ENCODE measurements at places on chromosomes 3 and 15.

- DNase-seq, result no peak
These were observed 18.2 kb downstream of the FOXP1 start for GRCh38 chr3:71565316-71565715.

DNA sequence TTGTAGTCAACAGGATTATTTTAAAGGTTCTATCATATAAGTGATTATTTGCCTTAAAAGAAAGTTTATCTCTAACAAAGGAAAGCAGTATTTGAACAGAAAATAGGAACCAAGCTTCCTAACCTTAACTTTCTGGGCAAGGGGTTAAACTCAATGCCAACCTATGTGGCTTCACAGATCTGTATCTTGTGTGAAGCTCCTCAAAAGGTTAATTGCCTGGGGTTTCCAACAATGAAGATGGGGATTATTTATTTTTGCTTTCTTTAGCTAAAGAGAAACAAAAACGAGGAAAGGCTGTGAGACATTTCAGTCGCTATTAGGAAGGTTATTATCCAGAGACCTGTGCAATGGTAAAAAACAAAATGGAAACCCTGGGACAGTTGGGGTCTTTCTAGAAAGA lies 1.1 kb upstream of the WDR82 start:
- no peak for DNase-seq

DNA sequence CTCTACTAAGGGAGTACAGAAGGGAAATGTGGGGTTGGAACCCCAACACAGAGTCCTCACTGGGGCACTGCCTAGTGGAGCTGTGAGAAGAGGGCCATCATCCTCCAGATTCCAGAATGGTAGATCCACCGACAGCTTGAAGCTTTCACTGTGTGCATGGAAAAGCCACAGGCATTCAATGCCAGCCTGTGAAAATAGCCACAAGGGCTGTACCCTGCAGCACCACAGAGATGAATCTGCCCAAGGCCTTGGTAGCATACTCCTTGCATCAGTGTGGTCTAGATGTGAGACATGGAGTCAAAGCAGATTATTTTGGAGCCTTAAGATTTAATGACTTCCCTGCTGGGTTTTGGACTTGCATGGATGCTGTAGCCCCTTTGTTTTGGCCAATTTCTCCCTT lies 39.3 kb upstream of the KCNMB2 start:
- DNase-seq, result no peak

DNA sequence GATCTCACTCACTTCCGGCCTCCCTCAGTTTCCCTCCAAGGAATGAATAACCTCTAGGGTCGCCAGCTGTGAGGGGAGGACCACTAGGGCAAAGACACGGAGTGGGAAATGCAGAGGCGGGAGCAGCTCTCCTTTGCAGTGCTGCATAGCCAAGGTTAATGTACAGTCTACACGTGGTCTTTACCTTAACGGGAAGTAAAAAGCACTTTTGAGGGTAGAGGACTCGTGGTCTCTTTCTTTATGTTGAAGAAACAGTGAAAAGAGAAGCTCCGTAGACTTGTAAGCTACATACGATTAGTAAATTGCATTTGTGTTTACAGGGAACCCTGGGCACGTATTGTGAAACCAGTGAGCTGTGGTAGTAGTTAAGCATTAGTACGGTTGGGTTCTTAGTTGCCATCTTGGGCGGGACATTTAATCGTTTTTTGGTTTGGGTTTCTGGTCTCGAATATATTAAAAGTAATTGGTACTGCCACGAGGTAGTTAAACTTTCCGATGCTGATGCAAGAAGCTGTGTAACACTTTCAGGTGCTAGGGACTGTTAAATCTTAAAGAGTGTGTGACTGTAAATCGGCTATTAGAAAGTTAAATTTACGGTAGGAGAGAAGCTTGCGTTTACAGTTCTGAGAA lies 828 bp downstream of the U2SURP start:
- DNase-seq, result peak; percentile 25

GRCh38 chr3:50322386-50323091 lies at the start of gene HYAL2:
HYAL2 (minus strand) TSS chr3:50322745; CDS start chr3:50320489, 2,256 bp downstream.
- DNase-seq, result no peak

- no peak for DNase-seq
These were observed 978.6 kb downstream of the PLOD2 start for GRCh38 chr3:145182196-145182911.

DNA sequence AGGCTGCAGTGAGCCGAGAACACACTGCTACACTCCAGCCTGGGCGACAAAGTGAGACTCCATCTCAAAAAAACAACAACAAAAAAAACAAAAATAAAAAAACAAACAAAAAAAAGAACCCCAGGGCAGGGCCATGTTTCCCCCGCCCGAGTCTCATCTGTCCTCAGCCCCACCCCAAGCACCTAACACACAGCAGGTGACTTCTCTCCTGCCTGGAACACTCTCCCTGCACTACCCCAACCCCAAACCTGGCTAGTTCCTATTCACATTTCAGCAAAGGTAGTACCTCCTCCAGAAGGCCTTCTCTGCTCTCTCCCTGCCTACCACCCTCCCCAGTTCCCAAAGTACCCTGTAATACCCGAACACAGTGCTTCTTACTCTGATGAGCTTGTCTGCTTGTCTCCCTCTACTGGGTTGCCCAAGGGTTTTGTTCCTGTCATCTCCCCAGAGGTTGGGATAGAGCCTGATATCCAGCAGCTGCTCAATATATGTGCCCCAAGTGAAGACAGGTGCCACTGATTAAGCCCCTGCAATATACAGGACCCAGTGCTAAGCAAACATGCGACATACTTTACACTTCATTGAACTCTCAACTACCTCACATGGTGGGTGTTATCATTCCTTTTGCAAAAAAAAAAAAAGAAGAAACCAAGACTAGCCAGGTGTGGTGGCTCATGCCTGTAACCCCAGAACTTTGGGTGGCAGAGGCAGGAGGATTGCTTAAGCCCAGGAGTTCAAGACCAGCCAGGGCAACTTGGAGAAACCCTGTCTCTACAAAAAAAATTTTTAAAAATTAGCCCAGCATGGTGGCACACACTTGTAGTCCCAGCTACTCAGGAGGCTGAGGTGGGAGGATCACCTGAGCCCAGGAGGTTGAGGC lies 103.6 kb downstream of the DAPK2 start:
- peak; percentile 51 for DNase-seq

DNA sequence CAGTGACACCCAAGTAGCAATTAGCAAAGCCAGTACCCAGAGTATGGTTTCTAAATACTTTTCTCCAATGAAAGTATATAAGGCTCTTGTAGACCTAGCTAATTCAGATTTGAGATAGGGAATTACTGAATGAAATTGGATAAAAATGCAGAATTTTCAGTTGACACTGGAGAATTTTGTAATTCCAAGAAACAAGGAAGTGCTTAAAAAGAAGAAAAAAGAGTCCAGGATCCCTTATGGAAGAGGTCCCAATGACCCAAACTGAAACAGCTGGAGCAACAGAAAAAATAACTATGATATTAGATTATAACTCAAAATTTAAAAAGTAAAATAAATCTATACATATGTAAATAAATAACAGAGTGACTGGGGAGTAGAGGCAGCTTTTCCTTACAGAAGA lies 335.2 kb downstream of the C3orf38 start:
- no peak for DNase-seq

- DNase-seq, result no peak
These were observed 98.6 kb upstream of the PRR20G start for GRCh38 chr3:127386490-127386889.

DNA sequence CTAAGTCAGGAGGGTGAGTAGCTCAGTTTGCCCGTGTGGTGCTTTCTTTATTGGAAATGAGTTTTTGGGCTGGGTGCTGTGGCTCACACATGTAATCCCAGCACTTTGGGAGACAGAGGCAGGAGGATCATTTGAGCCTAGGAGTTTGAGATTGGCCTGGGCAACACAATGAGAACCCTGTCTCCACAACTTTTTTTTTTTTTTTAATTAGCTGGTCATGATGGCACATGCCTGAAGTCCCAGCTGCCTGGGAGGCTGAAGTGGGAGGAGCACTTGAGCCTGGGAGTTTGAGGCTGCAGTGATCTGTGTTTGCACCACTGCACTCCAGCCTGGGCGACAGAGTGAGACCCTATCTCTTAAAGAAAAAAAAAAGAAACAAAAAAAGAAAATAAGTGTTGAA lies 174.9 kb downstream of the NSMCE3 start:
- DNase-seq, result peak; percentile 36

GRCh38 chr15:81008312-81008711 lies 7.6 kb downstream of the TLNRD1 start:
- no peak for DNase-seq

Data from SJCRH30 (cell line).